Ovary (tissue), 10 donors: ENCODE measurements at places on chromosomes 13 and 19. TPM values are rescaled to one million over a fixed set of nuclear protein-coding genes. Genes with fewer than 3 reads are reported as not detected.
A peak's percentile ranks its signal among the peaks of the same experiment; 100 is the strongest.

DNA sequence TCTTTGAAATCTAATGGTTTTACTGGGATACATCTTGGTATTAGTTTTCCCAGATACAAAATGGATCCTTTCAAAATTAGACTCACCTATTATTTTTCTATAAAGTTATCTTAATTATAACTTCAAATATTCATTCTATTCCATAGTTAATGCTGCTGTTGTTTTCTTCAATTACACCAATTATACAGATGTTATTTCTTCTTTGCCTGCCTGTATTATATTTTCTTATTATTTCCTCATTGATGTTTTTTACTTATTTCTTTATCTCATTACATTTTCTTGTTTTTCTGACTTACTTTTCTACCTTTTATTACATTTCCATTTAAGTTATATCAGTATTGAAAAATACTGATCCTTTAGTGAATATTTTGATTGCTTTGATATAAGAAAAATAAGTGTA, 40.9 kb downstream of the SPACA7 start:
- H3K36me3 ChIP-seq, result no peaks in the 10 kb centered on the region
- H3K27ac ChIP-seq, result no peak overlapping the region
- no peak overlapping the region for H3K4me3 ChIP-seq
- no peaks in the 10 kb centered on the region for H3K27me3 ChIP-seq
- DNase-seq, result no peak
- H3K4me1 ChIP-seq, result no peaks in the 10 kb centered on the region

DNA sequence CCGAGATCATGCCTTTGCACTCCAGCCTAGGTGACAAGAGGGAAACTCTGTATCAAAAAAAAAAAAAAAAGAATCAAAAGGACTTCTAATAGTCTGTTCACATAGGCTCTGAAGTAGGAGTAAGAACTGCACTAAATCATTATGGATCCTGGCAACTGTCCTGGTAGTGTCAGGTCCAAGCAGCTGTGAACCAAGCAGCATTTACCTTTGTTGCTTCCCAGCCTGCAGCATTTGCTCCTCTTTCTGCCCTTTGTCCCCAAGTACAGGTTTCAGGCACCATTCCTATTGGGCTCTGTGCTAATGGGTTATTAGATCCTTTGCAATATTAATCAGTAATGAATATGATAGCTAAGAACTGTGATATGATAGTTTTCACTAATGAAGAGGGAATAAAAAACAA, 77.4 kb upstream of the NBEA start:
- H3K4me1 ChIP-seq, result no peaks in the 10 kb centered on the region
- no peak overlapping the region for H3K27ac ChIP-seq
- no peaks in the 10 kb centered on the region for H3K36me3 ChIP-seq

The CAPN12 gene
- total RNA-seq, result 0.83 TPM

- H3K4me1 ChIP-seq, result peaks cover 9% of the 10 kb centered on the region
- no peaks in the 10 kb centered on the region for H3K27me3 ChIP-seq
- no peaks in the 10 kb centered on the region for H3K36me3 ChIP-seq
Observed at GRCh38 chr19:7869910-7870511, 4.2 kb downstream of the PRR36 start.

DNA sequence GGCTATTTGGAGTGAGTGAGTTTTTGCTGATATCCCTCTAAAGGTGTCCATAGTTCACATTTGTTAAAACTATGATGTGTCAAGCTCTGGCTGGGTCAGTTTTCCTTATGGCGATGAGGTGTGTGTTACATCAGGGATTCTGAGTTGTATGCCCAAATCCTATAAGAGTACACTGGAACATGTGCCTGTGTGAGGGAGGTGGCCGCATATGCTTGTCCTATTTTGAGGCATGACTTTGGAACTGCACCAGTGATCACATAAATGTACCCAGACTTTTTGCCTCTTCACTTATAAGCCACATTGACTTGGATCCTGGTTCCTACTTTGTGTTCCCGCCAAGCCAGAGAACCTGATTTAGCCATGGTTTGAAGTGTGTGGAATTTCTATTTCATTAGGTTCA, 140.3 kb upstream of the RXFP2 start:
- DNase-seq, result no peak
- H3K27ac ChIP-seq, result no peak overlapping the region
- H3K4me3 ChIP-seq, result no peak overlapping the region
- no peaks in the 10 kb centered on the region for H3K27me3 ChIP-seq

The ACTMAP gene
- 4.6 TPM for total RNA-seq

GRCh38 chr13:40149611-40150274, 494.3 kb downstream of the COG6 start:
- peaks cover 9% of the 10 kb centered on the region for H3K4me1 ChIP-seq
- peak; percentile 67 for DNase-seq
- H3K4me3 ChIP-seq, result no peak overlapping the region
- no peaks in the 10 kb centered on the region for H3K36me3 ChIP-seq
